ENCODE measurements at places on chromosomes 16 and 17. TPM values are rescaled to one million over a fixed set of nuclear protein-coding genes. Genes with fewer than 3 reads are reported as not detected.
A peak's percentile ranks its signal among the peaks of the same experiment; 100 is the strongest.

DNA sequence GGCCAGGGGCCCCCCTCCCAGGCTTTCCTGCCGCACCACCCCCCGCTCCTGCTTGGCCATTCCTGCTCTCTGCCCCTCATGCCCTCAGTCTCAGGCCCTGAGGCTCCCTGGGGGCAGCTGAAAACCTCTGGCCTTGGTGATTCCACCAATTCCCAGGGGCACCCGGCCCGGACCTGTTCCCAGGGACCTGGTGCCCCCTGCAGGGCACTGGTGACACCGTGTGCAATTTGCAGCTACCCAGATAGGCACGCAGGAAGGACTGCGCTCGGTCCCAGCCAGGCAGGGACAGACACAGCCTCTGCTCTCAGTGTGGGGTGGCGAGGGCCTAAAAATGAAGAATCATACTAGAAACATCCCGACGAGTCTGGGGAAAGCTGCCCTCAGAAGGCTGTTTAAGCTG is 13.4 kb downstream of the WFDC1 start:
- no peaks in the 10 kb centered on the region for H3K36me3 ChIP-seq
- no peak overlapping the region for H3K27ac ChIP-seq
- peaks cover 48% of the 10 kb centered on the region for H3K27me3 ChIP-seq

- peaks cover 82% of the 10 kb centered on the region for H3K4me1 ChIP-seq
- H3K27ac ChIP-seq: peak overlapping the region; percentile 93
- peak overlapping the region; percentile 70 for H3K4me3 ChIP-seq
- H3K36me3 ChIP-seq: no peaks in the 10 kb centered on the region
- DNase-seq: no peak
- no peaks in the 10 kb centered on the region for H3K27me3 ChIP-seq
Observed at GRCh38 chr17:75457047-75457654, 716 bp downstream of the TMEM94 start.

The FOXL1 gene
- not detected for total RNA-seq

GRCh38 chr16:88773812-88774291 is 11.2 kb downstream of the PIEZO1 start:
- no peak overlapping the region for H3K4me3 ChIP-seq
- H3K4me1 ChIP-seq: peaks cover 36% of the 10 kb centered on the region
- H3K27me3 ChIP-seq: no peaks in the 10 kb centered on the region
- H3K27ac ChIP-seq: no peak overlapping the region
- H3K36me3 ChIP-seq: peaks cover 6% of the 10 kb centered on the region
- no peak for DNase-seq

DNA sequence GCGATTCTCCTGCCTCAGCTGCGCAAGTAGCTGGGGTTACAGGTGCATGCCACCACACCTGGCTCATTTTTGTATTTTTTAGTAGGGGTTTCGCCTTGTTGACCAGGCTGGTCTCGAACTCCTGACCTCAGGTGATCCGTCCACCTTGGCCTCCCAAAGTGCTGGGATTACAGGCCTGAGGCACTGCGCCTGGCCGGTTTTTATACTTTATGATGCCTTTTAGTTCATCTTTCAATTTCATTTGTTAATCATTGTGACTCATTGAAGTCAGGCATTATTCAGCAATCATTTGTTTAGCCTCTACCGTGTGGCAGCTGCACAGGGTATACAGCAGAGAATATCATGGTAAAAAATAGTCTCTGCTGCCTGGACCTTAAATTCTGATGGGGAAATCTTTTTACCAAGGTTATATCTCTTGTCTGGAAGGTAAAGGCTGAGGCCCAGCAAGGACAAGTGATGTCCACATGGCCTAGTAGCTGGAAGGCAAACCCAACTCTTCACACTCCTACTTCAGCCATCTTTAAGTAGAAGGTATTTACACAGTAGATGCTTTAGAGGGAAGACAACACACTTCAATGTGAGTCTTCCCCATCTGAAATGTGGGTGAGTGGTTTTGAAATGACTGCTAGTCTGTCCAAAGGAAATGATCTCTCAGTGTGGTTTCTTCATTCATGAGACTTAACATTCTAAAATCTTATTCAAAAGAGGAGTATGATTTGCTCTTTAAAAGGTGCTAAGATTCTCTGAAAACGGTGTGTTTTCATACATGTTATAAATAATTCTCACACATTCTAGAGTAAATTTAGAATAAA is 2.4 kb downstream of the PRPSAP2 start:
- H3K36me3 ChIP-seq: no peaks in the 10 kb centered on the region
- H3K27me3 ChIP-seq: no peaks in the 10 kb centered on the region
- H3K4me1 ChIP-seq: peaks cover 56% of the 10 kb centered on the region
- no peak overlapping the region for H3K27ac ChIP-seq
- DNase-seq: no peak
- H3K4me3 ChIP-seq: no peak overlapping the region

DNA sequence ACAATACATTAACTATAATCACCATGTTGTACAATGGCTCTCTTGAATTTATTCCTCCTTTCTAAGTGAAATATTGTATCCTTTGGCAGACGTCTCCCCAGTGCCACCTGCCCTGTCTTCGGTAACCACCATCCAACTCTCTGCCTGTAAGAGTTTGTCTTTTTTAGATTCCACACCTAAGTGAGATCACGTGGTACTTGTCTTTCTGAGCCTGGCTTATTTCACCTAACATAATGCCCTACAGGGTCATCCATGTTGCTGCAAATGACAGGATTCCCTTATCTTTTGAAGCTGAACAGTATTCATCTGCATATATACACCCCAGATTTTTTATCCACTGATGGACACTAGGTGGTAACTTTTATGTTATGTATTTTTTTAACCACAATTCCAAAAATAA is 24.2 kb downstream of the ORC6 start:
- no peak overlapping the region for H3K4me3 ChIP-seq
- no peak for DNase-seq
- H3K36me3 ChIP-seq: no peaks in the 10 kb centered on the region
- peaks cover 8% of the 10 kb centered on the region for H3K4me1 ChIP-seq
- H3K27me3 ChIP-seq: no peaks in the 10 kb centered on the region

GRCh38 chr17:63991611-63992010 is 6.5 kb upstream of the PRR29 start:
- H3K4me3 ChIP-seq: no peak overlapping the region
- H3K36me3 ChIP-seq: no peaks in the 10 kb centered on the region
- no peak overlapping the region for H3K27ac ChIP-seq
- DNase-seq: no peak
- peaks cover 24% of the 10 kb centered on the region for H3K4me1 ChIP-seq

The CACNA1G gene
- 0.02 TPM for total RNA-seq

The TMC8 gene
- 0.53 TPM for total RNA-seq

The MEIOC gene
- 0.07 TPM for total RNA-seq

DNA sequence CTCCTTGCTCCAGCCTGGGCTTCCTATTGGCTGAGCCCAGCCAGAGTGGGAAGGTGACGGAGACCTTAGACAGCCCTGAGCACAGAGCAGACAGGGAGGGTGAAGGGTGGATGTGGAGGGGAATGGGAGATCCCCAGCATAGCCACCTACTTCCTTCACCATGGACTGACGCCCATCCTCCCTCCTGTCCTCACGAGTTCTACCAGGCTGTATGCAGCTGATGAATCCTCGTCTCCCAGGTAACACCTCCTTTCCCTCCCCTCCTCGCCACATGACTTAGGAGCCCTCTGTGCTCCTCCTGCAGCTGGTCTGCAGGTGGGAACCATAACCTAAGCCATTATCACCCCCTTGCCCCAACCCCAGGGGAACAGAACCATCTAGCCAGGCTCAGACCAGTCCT is 9.0 kb upstream of the CRHR1 start:
- no peaks in the 10 kb centered on the region for H3K36me3 ChIP-seq
- H3K4me1 ChIP-seq: peaks cover 8% of the 10 kb centered on the region

The MYH11 gene
- total RNA-seq: not detected

- peaks cover 1% of the 10 kb centered on the region for H3K36me3 ChIP-seq
- no peaks in the 10 kb centered on the region for H3K27me3 ChIP-seq
- peak within 1 kb of the TSS; percentile 96 for H3K27ac ChIP-seq
Observed at GRCh38 chr17:4788807-4789700, at the start of gene GLTPD2. TSS of gene GLTPD2 (plus strand) at chr17:4788964. CDS start at chr17:4789012, 48 bp downstream.

The HOXB9 gene
- not detected for total RNA-seq

DNA sequence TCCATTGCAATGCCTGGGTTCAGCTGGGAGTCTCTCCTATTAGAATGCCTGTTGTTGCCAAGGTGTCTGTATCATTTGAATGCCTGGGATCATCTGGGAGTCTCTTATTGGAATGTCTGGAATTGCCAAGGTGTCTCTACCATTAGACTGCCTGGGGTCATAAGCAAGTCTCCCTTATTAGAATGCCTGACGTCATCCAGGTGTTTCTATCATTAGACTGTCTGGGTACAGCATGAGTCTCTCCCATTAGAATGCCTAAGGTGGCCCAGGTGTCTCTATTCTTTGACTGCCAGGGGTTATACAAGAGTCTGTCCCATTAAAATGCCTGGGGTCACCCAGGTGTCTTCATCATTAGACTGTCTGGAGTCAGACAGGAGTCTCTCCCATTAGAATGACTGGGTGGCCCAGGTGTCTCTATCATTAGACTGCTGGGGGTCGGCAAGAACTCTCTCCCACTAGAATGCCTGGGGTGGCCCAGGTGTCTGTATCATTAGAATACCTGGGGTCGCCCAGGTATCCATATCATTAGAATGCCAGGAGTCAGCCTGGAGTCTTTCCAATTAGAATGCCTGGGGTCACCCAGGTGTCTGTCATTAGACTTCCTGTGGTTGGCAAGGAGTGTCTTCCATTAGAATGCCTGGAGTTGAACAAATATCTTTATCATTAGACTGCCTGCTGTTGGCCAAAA is 2274.0 kb downstream of the TP53TG3F start:
- H3K27ac ChIP-seq: no peak overlapping the region
- H3K4me3 ChIP-seq: no peak overlapping the region
- H3K4me1 ChIP-seq: no peaks in the 10 kb centered on the region
- H3K36me3 ChIP-seq: no peaks in the 10 kb centered on the region
- DNase-seq: no peak

DNA sequence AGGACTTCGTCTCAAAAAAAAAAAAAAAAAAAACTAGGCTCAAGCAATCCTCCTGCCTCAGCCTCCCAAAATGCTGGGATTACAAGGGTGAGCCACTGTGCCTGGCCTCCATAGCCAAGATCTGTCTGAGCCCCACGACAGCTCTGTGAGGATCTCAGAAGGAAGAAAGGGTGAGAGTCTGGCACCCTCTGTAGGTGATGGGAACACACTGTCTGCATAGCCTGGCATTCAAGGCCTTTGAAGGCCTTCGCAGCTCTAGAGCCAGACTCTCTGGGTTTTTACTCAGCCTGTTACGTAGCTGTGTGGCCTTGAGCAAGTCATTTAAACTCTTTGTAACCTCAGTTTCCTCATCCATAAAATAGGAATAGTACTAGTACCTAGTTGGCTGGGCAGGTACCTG is 6.3 kb upstream of the XPO6 start:
- H3K27me3 ChIP-seq: no peaks in the 10 kb centered on the region
- no peaks in the 10 kb centered on the region for H3K4me1 ChIP-seq
- no peak overlapping the region for H3K27ac ChIP-seq
- no peak overlapping the region for H3K4me3 ChIP-seq
- no peaks in the 10 kb centered on the region for H3K36me3 ChIP-seq

The CDK5R1 gene
- 2.5 TPM for total RNA-seq

The RSKR gene
- total RNA-seq: 1.9 TPM

- H3K36me3 ChIP-seq: no peaks in the 10 kb centered on the region
- H3K27me3 ChIP-seq: peaks cover 84% of the 10 kb centered on the region
- H3K4me3 ChIP-seq: no peak overlapping the region
Observed at GRCh38 chr17:79125503-79125902, 50.9 kb downstream of the ENGASE start.

The KRTAP1-5 gene
- not detected for total RNA-seq

The HOXB6 gene
- total RNA-seq: not detected

The CHST5 gene
- total RNA-seq: not detected

The EMP2 gene
- 24.6 TPM for total RNA-seq

The PKD1 gene
- total RNA-seq: 9.1 TPM

- peaks cover 75% of the 10 kb centered on the region for H3K27me3 ChIP-seq
- DNase-seq: no peak
- H3K4me3 ChIP-seq: no peak overlapping the region
- H3K4me1 ChIP-seq: no peaks in the 10 kb centered on the region
Observed at GRCh38 chr17:79093270-79093669, 18.6 kb downstream of the ENGASE start.

The SEPTIN12 gene
- not detected for total RNA-seq

DNA sequence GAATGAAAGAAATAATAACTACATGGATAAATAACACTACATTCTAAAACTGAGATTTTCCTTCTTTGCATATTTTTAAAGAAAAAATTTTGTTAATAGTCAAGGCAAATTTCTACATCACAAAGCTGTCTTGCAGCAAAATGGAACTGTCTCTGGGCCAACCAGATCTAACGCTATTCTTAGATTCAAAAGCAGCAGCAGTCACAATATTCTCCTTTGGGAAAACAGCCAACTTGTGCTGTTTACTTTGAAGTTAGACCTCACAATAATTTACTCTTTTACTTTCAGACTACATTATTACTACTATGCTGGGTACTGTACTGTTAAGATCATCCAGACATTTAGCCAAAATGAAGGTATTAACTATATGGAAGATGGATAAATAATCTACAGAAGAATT is 189.1 kb downstream of the CEP112 start:
- H3K27ac ChIP-seq: no peak overlapping the region
- H3K27me3 ChIP-seq: no peaks in the 10 kb centered on the region
- DNase-seq: no peak
- H3K36me3 ChIP-seq: no peaks in the 10 kb centered on the region
